ENCODE measurements at places on chromosomes 11 and 22. TPM values are rescaled to one million over a fixed set of nuclear protein-coding genes. Genes with fewer than 3 reads are reported as not detected.
A peak's percentile ranks its signal among the peaks of the same experiment; 100 is the strongest.

LMNTD2 gene
- total RNA-seq = 4.0 TPM

KIF18A gene
- total RNA-seq = 21.4 TPM

PKDREJ gene
- not detected for total RNA-seq

NELL1 gene
- total RNA-seq = 2.6 TPM

PAX6 gene
- 12.3 TPM for total RNA-seq

UPK3A gene
- total RNA-seq = 0.41 TPM

HSCB gene
- 32.2 TPM for total RNA-seq

GRCh38 chr11:79078456-79078855, 362.4 kb downstream of the TENM4 start:
- DNase-seq = no peak

- DNase-seq = no peak
Measured at GRCh38 chr11:14634813-14635212, 8.8 kb upstream of the PDE3B start.

- DNase-seq = no peak
Measured at GRCh38 chr11:34600339-34601084, 20.4 kb upstream of the EHF start.

DNA sequence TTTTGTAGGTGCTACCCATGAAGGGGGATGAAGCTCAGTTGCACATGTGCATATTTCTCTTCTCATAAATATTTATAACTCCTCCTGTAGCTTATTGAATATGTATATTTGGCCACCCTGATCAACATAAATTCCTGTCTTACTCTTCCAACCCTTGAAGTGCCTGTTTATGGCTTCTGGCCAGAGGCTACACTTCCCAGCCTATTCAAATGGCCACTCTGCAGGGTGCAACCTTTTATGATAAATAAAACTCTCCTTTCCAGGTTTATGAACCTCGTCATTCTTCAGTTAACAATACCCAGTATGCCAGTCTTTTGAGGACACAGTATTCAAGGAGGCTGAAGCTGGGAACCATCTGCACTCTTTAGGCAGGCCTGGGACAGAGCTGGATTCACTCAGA, 2.6 kb upstream of the RTL6 start:
- no peak for DNase-seq

DNA sequence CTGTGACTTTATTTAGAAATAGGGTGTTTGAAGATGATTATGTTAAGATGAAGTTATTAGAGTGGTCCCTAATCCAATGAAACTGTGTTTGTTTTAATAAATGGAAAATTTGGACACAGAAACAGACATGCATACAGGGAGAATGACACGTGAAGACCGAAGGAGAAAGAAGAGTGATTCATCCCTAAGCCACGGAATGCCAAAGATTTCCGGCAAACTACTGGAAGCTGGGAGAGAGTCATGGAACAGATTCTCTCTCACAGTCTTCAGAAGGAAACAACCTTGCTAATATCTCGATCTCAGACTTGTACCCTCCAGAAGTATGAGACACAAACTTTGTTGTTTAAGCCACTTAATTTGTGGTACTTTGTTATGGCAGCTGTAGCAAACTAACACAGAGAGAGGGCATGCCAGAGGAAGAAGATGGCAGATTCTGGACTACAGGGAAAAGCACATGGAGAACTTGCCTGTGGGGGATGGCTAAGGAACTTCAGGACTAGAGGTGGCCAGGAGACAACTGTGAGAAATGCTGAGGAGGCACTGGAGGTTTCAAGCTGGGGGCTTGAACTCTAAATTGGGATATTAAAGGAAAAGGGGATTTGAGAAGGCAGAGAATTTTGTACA, 733.5 kb upstream of the CCDC90B start:
- DNase-seq = no peak

GRCh38 chr11:40170078-40170477, 1289.4 kb downstream of the LRRC4C start:
- DNase-seq = no peak

- DNase-seq = no peak
Measured at GRCh38 chr11:108887436-108888238, 222.8 kb downstream of the DDX10 start.

- no peak for DNase-seq
Measured at GRCh38 chr11:68552542-68552941, 92.0 kb downstream of the PPP6R3 start.

- DNase-seq = no peak
Measured at GRCh38 chr11:73914284-73914683, 36.5 kb upstream of the DNAJB13 start.

DNA sequence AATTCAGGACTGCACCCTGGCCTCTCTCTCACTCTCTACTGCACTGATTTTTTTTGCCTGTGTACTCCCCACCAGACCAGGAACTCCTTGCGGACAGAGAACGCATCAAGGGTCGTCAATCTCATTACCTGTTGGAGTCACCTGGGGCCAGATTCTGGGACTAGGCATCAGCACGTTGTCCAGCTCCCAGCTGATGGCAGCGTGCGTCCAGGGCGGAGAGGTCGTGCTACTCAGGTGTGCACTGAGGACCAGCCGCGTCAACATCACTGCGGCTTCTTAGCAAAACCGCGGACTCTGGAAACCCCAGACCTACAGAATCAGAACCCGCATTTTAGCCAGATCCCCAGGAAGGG, 13.1 kb downstream of the KCNJ5 start:
- no peak for DNase-seq

DNA sequence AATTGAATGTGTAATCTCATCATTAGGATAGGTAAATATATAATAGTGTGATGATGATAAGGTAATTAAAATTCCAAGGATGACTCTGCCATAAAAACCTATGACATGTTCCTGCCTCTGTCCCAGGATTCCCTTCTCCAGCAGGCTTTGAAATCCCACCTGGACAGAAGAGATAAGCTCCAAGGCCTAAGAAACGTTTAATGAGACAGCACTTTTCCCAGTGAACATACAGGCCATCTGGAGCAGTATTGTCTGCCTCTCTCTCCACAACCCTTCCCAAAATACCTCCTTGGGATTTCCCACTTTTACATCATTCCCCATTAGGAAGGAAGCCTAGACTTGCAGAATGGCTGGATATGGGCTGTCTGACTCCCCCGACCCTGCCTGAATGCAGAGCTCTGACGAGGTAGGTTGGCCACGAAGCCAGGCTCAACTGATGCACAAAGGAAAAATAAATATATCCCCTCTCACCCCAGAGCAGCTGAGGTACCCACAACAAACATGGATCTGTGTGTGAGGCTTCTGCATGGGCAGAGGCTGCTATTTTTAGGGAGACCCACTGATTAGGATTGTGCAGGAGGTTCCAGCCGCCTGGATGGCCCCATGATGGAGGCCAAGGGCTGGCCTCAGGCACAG, 71.0 kb downstream of the TMPRSS5 start:
- no peak for DNase-seq

GRCh38 chr11:93587858-93588581, 44.8 kb upstream of the SMCO4 start:
- no peak for DNase-seq

- peak; percentile 94 for DNase-seq
Measured at GRCh38 chr11:72787216-72788104, 6.4 kb downstream of the STARD10 start.

GRCh38 chr11:130431801-130432200, 3.4 kb upstream of the ADAMTS8 start:
- no peak for DNase-seq
